ENCODE measurements at places on chromosomes 4 and X.

DNA sequence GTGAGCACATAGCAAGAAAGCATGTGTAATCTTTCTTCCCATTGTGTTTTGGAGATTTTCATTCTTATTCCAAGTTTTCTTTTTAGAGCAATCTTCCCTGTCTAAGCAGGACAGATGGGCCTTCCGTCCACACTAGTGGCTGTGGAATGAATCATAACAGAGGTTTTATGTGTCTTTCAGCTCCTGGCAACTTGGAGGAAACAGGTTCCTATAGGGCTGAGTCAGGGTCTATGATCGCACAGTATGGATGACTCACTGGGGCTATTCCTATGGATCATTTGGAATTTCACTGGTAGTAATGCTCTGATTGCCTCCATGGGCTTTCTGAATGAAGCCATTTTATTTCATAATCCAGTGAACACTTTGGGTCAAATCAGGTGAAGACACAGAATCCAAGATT, 51.8 kb upstream of the CBLL2 start:
- DNase-seq, result no peak

- no peak for DNase-seq
Measured at GRCh38 chr4:174485025-174485424, 37.3 kb downstream of the HPGD start.

- DNase-seq, result no peak
Measured at GRCh38 chr4:37138019-37138653, 106.4 kb upstream of the NWD2 start.

DNA sequence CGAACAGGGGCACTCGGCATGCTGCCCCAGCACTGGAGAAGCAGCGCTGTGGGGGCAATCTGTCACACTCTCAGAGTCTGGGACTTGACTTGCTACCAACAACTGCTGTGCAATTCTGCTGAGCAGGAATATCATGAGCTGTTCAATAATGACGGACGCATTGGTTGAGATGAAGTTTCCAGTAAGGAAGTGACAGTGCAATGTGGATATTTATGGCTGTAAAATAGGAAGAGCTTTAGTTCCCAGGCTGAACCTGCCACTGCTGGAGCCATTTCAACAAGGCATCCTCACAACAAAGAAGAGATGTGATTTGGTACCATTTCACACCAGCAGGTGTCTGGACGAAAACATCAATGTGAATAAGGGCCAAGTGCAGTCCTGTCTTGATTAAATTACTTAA, 24.2 kb downstream of the CHST7 start:
- DNase-seq, result no peak

- DNase-seq, result no peak
Measured at GRCh38 chr4:3436048-3436797, 5.5 kb upstream of the HGFAC start.

GRCh38 chr4:7402526-7402925, 32.2 kb downstream of the PSAPL1 start:
- DNase-seq, result no peak

GRCh38 chr4:72886602-72887001, 182.9 kb downstream of the COX18 start:
- DNase-seq, result no peak

DNA sequence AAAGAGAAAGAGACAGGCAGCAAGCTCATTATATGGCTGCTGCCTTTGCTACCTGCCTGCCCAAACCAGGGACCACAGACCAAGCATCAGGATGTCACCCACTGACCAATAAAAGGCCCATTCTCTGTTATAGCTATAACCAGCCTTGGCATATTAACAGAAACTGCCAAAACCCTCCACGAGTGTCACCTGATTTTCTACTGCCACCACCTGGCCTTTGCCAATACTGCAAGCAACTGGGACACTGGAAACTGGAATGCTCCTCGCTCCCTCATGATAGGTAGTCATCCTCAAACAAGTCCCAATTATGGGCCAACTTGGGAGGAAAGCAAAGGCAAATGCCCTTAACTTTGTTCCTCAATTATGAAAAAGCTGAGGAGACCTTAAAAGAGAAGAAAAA, 76.0 kb downstream of the SPIN4 start:
- DNase-seq, result no peak

- DNase-seq, result no peak
Measured at GRCh38 chrX:40663078-40663740, 15.8 kb upstream of the CXorf38 start.

DNA sequence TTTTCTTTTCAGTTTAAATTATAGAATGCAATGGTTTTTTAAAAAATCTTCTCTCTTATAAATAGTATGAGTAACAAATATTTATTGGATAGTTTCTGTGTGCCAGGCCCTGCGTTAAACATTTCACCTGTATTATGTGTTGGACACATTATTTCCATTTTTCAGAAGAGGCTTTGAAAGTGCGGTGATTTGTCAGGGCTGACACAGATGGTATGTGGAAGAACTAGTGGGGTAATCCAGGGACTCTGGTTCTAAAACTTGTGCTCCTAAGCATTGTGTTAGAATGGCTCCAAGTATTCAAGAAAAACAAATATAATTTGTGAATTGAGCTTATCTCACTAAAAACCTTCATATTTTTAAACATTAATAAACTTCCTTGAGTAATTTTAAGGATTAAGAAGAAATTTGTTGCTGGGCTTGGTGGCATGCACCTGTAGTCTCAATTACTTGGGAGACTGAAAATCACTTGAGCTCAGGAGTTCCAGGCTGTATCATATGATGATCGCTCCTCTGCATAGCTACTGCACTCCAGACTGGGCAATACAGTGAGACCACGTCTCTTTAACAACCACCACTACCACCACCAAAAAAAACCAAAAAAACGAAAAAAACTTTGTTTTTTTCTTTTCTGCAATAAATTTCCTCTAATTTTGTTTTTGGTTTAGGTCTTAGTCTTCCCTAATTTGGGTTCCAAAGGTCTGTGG, 40.0 kb downstream of the RAPGEF2 start:
- DNase-seq, result no peak

- no peak for DNase-seq
Measured at GRCh38 chrX:82589410-82589809, 918.7 kb upstream of the POU3F4 start.

DNA sequence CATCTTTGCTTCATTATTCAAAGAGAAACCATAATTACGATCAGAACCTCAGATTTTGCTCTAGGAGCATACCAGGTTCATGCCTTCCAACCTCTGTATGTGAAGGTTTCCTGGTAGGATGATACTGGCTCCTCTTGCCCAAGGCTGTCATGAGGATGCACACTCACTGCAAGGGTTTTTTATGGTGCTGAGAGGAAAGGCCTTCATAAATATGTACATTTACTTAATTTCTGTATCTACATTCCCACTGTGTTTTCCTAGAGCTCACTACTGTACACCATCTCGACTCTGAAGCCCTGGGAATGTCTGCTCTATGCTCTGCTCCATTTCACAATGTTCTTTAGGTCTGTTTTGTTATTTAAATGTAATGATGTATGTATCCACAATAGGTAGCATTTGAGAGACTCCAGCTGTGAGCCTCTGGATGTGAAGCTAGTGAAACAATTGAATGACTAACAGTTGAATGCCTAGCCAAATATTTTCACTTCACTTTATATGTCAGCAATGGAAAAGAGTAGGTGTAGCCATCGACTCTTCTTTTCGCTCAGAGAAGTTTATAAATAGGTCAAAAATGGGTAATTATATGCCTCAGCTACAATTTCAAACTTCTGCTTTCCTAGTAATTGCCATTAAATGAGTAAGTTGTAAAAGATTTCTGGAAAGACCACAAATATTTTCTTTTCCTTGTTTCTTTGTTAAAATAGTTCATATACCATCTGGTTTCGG, 228.0 kb downstream of the PALLD start:
- peak; percentile 37 for DNase-seq

- no peak for DNase-seq
Measured at GRCh38 chrX:106912864-106913263, 7.3 kb upstream of the CLDN2 start.

DNA sequence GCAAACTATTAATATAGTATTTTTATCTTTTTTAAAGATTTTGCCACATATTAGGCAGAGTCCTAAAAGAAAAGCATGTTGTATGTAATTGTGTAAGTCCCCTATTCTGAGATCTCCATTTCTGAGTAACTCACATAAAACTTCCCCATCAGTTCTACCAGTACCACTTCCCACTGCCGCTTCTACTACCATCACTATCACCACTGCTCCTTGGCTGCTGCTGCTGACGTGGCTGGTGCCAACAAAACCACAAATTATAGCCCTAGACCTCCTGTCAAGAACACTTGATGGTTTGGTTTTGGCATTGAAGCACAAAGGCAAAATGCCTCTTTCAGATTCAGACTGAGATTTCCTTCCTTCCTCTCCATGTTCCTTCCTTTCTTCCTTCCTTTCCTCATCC, 106.4 kb downstream of the MMRN1 start:
- DNase-seq, result no peak

- peak; percentile 83 for DNase-seq
Measured at GRCh38 chr4:94504545-94504944, 52.8 kb downstream of the PDLIM5 start.

DNA sequence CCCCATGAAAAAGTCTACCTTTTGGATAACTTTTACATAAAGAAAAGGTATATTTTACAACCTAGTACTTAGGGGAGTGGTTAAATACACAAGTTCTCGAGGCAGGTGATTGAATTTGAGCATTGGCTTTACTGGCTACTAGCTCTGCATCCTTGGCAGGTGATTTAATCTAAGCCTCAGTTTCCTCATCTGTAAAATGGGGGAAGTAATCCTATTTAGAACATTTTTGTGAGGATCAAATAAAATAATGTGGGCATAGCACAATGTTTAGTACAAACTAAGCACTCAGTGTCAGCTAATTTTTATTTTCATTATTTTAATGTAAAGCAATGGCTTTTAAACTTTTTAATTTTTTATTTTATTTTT, 102.9 kb downstream of the CEP135 start:
- no peak for DNase-seq

- no peak for DNase-seq
Measured at GRCh38 chr4:159768016-159768415, 665.1 kb downstream of the RAPGEF2 start.

- no peak for DNase-seq
Measured at GRCh38 chrX:101357166-101357795, 8.7 kb upstream of the TIMM8A start.

GRCh38 chr4:142813388-142813787, 32.7 kb downstream of the INPP4B start:
- DNase-seq, result no peak

GRCh38 chr4:118356111-118356510, 3.3 kb upstream of the PRSS12 start:
- DNase-seq, result no peak

GRCh38 chr4:165308166-165308565, 19.3 kb upstream of the MSMO1 start:
- DNase-seq, result no peak

- peak; percentile 17 for DNase-seq
Measured at GRCh38 chr4:23937173-23937572, 47.3 kb upstream of the PPARGC1A start.

- DNase-seq, result no peak
Measured at GRCh38 chrX:41276661-41277506, 57.1 kb upstream of the DDX3X start.

GRCh38 chrX:102934624-102935023, 2.4 kb upstream of the RAB40AL start:
- no peak for DNase-seq

DNA sequence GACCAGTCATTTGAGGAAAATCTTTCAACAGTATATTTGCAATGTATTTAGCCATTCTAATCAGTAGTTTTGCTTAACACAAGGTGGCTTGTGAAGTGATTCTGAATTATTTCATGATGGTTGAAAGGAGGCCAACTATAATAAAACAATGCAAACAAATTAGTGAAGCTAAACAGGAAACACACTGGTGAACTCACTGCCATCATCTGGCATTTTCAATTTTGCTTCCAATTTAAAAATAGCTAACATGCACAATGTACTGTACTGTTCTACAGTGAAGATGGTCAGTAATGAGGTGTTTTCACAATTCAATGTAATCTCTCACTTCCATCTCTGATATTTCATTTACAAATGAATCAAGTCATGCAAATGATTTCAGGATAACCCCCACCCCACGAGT, 31.1 kb downstream of the PGRMC2 start:
- DNase-seq, result no peak

DNA sequence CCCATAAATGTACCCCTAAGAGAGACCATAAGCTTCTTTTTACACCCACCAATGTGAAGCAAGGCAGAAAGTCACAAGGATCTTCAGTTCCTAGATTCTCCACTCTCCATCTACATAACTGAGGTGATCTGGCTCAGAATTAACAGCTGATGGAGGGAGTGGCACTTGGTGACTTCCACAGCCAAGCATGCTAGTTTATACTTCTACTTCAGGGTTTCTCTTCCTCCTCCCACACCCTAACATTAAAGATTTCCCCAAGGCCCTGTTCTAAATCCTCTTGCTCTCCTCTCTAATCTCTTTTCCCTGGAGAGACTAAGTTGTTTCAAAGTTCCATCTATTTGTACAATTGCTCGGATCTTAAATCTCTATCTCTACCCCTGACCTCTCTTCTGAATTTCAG, 81.1 kb downstream of the MBNL3 start:
- DNase-seq, result no peak

DNA sequence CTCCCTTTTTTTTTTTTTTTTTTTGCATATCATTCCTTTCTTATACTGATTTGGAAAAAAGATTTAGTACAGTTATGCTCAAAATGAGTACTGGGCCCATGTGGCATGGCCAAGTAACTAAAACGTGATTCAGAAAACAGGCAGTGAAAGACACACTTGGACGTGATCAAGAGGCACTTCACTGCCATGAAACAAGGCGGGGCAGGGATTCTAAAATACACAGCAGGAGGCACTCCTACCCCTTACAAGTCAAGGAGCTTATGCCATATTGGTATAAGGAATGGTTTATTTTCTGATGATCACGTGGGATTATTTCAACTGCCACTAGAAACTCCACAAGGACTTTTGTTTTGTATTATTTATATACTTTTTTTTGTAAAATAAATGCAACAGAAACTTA, 72.0 kb downstream of the CHST7 start:
- DNase-seq, result no peak

GRCh38 chrX:40098264-40099054, 701 bp upstream of the BCOR start:
- no peak for DNase-seq

- DNase-seq, result no peak
Measured at GRCh38 chrX:74923942-74924448, 1.3 kb downstream of the NEXMIF start.

DNA sequence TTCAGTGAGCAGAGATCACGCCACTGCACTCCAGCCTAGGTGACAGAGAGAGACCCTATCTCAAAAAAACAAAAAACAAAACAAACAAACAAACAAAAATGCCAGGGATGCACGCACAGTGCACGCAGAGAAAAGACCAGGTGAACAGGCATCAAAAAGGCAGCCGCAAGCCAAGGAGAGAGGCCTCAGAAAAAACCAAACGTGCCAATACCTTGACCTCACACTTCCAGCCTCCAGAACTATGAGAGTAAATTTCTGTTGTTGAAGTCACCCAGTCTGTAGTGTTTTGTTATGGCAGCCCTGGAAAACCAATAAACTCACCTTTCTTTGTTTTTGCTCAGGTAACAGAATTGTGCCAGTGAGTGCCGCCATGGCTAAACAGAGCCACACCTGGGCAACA, 66.0 kb downstream of the CHRNA9 start:
- no peak for DNase-seq

GRCh38 chrX:137565921-137566745, at the start of gene ZIC3:
TSS of gene ZIC3 (plus strand) at chrX:137566127. CDS start at chrX:137566692, 565 bp downstream.
- no peak for DNase-seq

Data from AG09309 (cell line).